Stimulated activated CD4-positive, alpha-beta T cell treated with anti-CD3 and anti-CD28 coated beads, Interleukin-15, amount 100 ng/mL, for 48 hours (primary cell): ENCODE measurements at places on chromosomes 3 and 15.

DNA sequence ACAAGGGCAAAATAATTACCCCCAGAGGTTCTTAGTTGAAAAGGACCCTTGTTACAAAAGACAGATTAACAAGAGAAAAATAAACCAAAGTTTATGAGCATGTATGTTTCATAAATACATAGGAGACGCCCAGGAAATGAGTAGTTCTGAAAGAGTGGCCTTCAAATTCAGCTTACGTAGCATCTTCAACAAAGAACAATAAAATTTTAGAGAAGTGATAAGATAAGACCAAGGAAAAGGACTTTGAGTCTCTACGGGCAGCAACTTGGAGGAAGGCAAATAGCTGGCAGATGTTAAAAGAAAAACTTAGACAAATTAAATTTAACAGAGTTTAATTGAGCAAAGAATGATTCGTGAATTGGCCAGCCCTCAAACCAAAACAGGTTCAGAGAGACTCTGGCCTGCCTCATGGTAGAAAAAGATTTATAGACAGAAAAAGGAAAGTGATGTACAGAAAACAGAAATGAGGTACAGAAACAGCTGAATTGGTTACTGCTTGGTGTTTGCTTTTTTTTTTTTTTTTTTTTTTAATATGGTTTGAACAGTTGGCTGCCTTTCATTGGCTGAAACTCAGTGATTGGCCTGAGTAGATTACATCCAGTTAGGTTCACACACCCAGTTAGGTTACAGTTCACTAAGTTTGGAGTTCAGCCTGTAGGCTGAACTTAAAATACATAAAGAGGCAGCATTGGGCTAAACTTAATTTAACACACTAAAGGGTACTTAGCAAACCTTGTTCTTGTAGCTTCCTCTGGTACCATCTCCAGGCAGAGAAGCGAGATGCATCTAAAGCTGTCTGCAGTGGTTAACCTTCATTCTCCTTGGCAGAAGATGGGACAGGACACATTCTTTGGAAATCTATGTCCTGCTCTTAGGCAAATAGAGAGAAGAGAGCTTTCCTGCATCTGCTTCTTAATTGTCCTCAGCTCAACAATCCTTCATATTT, 23.2 kb downstream of the C2CD4B start:
- no peak for DNase-seq

- no peak for DNase-seq
Observed at GRCh38 chr15:97748576-97748975, 211.9 kb upstream of the ARRDC4 start.

GRCh38 chr15:38563723-38564519, 693 bp downstream of the RASGRP1 start:
- peak; percentile 77 for DNase-seq

GRCh38 chr3:66706890-66707289, 206.1 kb upstream of the LRIG1 start:
- DNase-seq: no peak

DNA sequence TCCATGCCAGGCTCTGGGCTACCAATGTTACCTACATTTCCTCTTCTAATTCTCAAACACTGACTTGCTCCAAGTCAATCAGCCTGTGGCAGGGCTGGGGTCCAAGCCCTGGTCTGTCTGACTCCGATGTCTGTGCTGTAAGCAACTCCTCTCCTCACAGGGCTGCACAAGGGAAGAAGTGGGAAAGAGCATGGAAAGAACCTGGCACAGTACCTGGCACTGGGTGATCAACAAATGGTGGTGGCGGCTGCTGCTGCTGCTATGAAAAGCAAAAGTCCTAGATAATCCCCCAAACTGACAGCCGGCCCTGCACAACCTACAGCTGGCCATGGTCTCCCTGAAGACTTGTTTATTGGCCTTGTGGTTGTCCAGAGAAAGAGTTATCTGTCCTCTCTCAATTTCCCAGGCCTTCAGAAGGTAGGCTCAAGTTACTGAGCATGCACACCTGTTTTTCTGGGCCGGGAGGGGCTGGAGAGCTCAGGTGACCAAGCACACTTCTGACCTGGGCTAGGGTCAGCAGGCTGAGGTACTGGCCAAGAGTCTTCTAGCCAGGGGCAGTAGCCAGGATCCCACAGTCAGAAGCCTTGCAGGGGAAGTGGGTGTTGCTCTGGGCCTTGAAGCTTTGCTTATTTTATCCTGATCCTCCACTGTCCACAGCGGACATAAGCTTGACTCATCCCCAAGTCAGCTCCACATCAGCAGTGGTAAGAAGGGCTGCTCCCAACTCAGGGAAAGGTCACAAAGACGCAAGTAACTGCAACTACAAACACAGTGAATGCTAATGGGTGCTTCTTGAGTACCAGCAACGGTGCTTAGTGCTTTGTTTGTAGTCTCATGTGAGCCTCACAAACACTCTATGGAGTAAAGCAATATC, 35.3 kb upstream of the KY start:
- DNase-seq: no peak
